Bronchial smooth muscle cell (primary cell): ENCODE measurements at places on chromosomes 7 and 10. TPM values are rescaled to one million over a fixed set of nuclear protein-coding genes. Genes with fewer than 3 reads are reported as not detected.

The GATA3 gene
- not detected in 2 replicates for total RNA-seq

The GARIN1A gene
- 0.52 and 0.63 TPM in 2 replicates for total RNA-seq

The ACHE gene
- total RNA-seq, result under 0.01 and 0.17 TPM in 2 replicates

The OR2A42 gene
- under 0.01 TPM in 1 of 2 replicates, not detected in the other for total RNA-seq

The CALML5 gene
- 0.17 TPM in 1 of 2 replicates, not detected in the other for total RNA-seq

The UPK3B gene
- 0.32 TPM in 1 of 2 replicates, not detected in the other for total RNA-seq

The NEUROD6 gene
- total RNA-seq, result not detected in 2 replicates

The MYL7 gene
- 0.47 TPM in 1 of 2 replicates, not detected in the other for total RNA-seq

The CEP41 gene
- total RNA-seq, result 5.8 and 6.0 TPM in 2 replicates

The ARHGAP22 gene
- 34.2 and 46.1 TPM in 2 replicates for total RNA-seq

The NKX2-3 gene
- not detected in 2 replicates for total RNA-seq

The AMPH gene
- total RNA-seq, result 1.6 and 3.0 TPM in 2 replicates

The AFAP1L2 gene
- 0.16 and 0.26 TPM in 2 replicates for total RNA-seq

The OPN4 gene
- total RNA-seq, result not detected in 2 replicates

The URGCP gene
- 27.0 and 27.4 TPM in 2 replicates for total RNA-seq

The TMEM229A gene
- total RNA-seq, result not detected in 2 replicates
